ENCODE measurements at places on chromosomes 5 and 9.

GRCh38 chr9:1929722-1930244 lies 85.4 kb upstream of the SMARCA2 start:
- no peak for DNase-seq

- DNase-seq: no peak
Measured at GRCh38 chr5:116865651-116866050, 291.0 kb upstream of the SEMA6A start.

DNA sequence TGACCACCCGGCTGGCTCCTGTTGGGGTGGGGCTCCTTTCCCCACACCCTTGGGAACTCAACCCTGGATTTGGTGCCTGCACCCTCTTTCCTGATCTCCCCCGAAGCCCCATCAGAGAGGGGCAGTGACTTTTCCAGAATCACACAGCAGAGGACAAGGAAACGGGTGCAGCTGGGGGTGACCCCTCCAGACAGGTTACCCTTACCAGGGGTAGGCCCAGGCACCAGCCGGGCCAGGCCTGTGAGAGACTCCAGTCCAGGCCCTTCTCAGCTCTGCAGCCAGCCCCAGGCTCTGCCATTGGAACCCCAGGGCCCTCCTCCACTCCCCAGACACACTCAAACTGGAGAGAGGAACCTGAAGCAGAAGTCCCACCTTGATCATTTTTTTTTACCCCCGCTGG lies 19.0 kb upstream of the PHYHD1 start:
- no peak for DNase-seq

- no peak for DNase-seq
Measured at GRCh38 chr5:14239404-14239803, 96.3 kb downstream of the TRIO start.

- no peak for DNase-seq
Measured at GRCh38 chr9:11023201-11023600, 410.4 kb upstream of the PTPRD start.

DNA sequence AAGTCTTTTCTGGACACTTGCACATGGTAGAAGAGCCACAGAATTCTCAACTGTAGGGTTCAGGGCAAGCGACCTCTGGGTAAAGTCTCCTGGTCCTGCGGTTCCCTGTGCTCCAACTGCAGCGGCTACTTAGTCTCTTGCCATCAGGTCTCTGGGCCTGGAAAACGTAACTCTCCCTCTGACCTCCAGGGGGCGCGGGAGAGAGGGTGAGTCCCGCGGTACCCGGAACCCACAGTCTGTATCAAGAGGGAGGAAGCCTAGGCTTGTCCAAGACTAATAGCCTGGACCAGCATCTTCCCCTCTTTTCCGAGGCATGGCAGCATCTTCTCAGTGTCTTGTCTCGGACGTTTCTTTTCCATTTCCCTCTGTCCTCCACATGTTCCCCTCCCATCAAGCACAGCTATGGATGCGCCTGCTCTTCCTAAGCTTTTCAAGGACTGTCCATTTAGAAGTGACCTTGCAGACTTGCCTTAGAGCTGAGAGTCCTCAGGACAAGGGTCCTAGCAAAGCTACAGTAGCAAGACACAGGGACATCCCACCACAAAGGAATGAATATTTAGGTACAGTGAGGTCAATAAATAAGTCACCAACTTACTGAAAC lies 59.3 kb downstream of the FSTL4 start:
- DNase-seq: no peak

DNA sequence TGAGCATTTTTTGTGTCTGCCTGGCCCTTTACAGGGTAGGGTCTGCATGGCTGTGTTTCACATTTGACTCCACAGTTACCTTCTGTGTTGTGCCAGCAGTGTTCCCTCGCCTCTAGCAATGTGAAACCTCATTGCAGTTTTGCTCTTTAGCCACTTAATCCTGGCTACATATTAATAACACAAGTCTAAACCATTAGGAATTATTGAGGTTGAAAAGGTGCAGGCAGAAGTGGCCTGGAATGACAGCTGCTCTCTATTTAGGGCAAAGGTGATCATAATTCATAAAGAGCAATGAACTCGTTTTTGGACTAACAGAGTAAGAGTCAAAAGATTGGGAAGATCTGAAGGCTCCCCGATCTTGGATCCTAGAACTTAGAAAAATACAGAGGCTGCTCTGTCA lies 176.7 kb upstream of the RAD23B start:
- no peak for DNase-seq

DNA sequence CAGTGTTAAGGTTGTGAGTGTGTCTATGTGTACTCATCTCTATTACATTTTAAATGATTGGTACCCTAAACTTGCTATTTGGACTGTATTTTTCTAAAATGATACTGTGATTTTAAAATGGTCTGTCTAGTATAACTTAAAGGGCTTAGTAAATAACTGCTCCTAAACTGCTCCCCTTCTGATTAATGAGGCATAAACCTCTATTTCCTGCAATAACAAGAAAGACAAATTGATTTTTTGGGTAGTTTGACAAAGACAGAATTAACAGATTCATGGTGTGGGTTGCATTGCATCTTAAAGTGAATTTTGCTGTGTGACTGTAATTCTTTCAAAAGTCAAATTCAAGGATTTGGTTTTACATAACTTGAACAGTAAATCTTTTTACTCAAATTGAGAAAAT lies 8.1 kb upstream of the LRRTM2 start:
- DNase-seq: no peak
